Activated T-helper 2 cell treated with anti-CD3 and anti-CD28 coated beads, Interferon-gamma antibody, Interleukin-2, Interleukin-4, amounts not matched to agents 10 μg/mL and 5 μg/mL and 100 μg/mL, durations not matched to agents 14 hours and 24 hours and 36 hours (primary cell): ENCODE measurements at places on chromosomes 7 and 10.

DNA sequence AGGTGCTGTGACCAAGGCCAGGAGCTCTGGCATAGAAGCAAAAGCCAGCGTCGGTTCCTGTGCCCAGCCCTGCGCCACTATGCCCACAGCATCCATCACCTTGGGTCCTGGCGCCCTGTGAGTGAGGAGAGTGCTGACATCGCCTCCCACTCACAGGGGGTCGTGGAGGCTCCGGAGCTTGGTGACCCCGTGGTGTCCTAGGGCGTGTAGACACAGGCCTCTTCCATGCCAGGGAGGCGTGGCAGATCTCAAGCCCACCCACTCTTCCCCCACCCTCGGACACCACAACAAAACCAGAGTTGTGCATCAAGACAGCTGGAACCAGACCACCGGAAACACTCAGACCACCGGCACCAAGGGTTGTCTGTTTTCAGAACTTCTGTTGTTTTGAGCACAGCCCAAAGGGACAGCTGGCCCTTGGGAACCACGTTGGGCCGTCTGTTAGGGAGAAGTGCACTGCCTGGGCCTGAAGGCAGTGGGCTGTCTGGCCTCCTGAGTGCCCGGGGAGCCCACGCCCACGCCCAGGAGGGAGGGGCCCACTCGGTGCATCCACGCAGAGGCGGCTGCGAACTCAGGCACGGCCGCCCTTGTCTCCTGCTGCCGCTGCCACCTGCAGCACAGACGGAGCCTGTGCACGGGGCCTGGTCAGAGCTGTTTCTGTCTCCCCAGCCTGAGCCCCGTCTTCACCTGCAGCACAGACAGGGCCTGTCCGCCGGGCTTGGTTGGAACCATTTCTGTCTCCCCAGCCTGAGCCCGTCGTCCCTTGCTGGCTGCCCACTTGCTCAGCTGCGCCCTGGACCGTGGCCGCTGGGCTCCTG is 106.3 kb downstream of the INPP5A start:
- no peak overlapping the region for H3K4me3 ChIP-seq
- H3K36me3 ChIP-seq, result no peaks in the 10 kb centered on the region
- H3K27me3 ChIP-seq, result no peaks in the 10 kb centered on the region
- no peak overlapping the region for H3K27ac ChIP-seq

GRCh38 chr7:151062399-151063211 is 3.2 kb downstream of the SLC4A2 start:
- H3K27ac ChIP-seq, result no peak overlapping the region
- no peak for DNase-seq
- H3K4me1 ChIP-seq, result peaks cover 15% of the 10 kb centered on the region
- no peak overlapping the region for H3K4me3 ChIP-seq

DNA sequence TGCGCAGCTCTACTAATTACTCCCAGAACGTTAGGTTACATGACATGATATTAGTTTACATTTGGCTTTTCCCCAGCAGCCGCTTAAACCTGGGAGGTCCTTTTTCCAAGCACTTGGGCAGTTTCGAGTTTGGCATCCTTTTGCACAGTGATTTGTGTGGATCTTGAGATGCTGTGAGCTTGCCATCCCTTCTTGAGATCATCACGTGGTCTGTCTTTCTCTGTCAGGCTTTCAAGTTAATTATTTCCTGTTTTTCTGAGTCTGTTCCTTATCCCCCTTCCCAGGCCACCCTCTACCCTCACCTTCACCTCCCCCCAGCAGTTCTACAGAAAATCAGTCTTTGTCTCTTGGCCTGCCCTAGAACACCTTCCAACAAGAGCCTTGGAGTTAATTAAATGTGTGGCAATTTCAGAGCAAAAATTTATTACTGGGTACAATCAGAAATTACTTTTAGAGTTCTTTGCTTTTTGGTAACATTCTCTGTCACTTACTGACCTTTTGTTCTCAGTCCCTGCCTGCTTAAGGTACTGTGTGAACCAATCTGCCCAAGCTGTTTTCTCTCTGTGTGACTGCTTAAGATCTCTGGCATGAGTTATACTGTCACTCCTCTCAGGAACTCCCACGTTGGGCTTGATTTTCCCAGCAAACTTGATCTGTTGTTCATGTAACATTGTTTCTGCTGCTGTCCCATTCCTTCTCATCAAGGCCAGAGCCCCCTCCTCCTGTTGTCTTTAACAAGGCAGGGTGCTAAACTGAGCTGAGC is 3.1 kb upstream of the SLF2 start:
- H3K4me1 ChIP-seq, result peaks cover 37% of the 10 kb centered on the region
- H3K27ac ChIP-seq, result no peak overlapping the region
- DNase-seq, result no peak
- H3K36me3 ChIP-seq, result peaks cover 9% of the 10 kb centered on the region
- H3K4me3 ChIP-seq, result no peak overlapping the region

- peaks cover 9% of the 10 kb centered on the region for H3K27me3 ChIP-seq
- no peak overlapping the region for H3K4me3 ChIP-seq
- DNase-seq, result no peak
- H3K27ac ChIP-seq, result no peak overlapping the region
- peaks cover 2% of the 10 kb centered on the region for H3K4me1 ChIP-seq
- no peaks in the 10 kb centered on the region for H3K36me3 ChIP-seq
These were observed 8.7 kb upstream of the POLD2 start for GRCh38 chr7:44132039-44132438.
